MM.1S (cell line): ENCODE measurements at places on chromosomes 5 and 9.

DNA sequence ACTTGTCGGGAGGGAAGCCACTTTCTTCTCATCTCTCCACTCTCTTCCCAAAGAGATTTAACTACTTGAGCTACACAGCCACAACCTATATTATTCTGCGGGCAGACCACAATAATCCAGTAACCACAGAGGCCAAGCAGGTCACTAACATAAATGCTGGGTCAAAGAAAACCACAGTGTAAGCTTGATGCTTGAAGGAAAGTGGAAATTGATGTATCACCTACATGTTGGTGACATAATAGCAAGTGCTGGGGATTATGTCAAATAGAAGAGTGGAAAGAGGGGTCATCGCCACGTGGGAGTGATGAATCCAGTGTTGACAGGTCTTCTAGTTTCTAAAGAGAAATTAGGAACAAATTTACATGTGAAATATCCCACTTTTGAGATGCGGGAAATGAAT is 40.9 kb downstream of the RFK start:
- DNase-seq = no peak

- no peak for DNase-seq
Observed at GRCh38 chr5:145856285-145856818, 16.5 kb downstream of the GRXCR2 start.

DNA sequence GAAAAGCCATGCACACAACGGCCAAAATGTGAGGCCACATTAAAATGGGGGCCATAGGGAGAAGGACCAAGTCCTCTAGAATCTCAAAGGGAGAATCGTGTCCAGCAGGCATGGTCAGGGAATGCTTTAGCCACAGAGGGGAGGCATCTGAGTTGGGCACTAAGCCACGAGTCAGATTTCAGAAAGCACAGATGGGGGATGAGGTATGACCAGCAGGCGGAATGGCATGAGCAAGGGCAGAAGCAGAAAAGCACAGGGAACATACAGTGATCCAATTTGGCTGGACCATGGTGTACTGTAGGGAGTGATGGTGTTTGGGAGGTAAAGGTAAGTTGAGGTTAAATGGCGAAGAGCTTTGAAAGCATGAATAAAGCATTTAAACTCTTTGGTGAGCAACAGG is 214.6 kb downstream of the TLE1 start:
- no peak for DNase-seq

DNA sequence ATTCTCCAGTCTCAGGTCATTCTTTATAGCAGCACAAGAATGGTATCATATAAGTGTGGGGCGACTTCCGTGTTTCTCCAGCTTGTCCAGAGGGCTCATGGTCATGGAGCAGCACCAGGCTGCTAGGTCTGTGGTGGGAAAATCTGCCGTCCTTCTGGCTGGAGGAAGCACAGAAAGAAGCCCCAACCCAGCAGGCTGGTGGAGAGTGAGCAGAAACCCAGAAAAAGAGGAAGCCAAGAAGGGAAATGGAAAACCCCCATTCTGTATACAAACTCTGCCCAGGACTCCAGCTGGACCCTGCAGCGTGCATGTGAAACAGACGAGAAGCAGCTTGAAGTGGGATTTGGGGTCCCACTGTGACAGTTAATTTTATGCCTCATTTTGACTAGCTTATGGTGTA is 34.3 kb upstream of the OLFM1 start:
- DNase-seq = no peak

- no peak for DNase-seq
Observed at GRCh38 chr9:4192450-4192849, 107.4 kb downstream of the GLIS3 start.

DNA sequence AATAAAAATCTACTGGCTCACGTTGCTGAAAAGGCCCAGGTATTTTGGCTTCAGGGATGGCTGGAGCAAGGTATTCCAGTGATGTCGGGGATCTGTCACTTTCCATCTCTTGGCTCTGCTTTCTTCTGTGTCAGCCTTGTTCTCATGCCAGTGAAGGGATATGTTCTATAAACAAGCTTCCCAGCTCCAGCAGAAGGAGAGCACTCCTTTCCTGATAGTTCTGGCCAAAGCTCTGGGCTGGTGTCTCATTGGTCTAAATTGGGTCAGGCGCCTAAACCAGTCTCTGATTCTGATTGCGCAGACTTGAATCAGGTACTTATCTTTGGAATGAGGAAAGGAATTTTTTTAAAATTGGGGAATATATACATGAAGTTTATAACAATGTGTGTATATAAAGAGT is 5.1 kb downstream of the SNX30 start:
- no peak for DNase-seq

GRCh38 chr9:18976709-18977531 is 56.1 kb downstream of the SAXO1 start:
- DNase-seq = peak; percentile 11

GRCh38 chr9:117021906-117022305 is 334.8 kb downstream of the TRIM32 start:
- DNase-seq = no peak

GRCh38 chr9:107613321-107613720 is 123.8 kb upstream of the KLF4 start:
- no peak for DNase-seq

- DNase-seq = no peak
Observed at GRCh38 chr5:132099076-132099748, 25.6 kb downstream of the CSF2 start.

- no peak for DNase-seq
Observed at GRCh38 chr9:112241491-112241890, 66.4 kb upstream of the SUSD1 start.

DNA sequence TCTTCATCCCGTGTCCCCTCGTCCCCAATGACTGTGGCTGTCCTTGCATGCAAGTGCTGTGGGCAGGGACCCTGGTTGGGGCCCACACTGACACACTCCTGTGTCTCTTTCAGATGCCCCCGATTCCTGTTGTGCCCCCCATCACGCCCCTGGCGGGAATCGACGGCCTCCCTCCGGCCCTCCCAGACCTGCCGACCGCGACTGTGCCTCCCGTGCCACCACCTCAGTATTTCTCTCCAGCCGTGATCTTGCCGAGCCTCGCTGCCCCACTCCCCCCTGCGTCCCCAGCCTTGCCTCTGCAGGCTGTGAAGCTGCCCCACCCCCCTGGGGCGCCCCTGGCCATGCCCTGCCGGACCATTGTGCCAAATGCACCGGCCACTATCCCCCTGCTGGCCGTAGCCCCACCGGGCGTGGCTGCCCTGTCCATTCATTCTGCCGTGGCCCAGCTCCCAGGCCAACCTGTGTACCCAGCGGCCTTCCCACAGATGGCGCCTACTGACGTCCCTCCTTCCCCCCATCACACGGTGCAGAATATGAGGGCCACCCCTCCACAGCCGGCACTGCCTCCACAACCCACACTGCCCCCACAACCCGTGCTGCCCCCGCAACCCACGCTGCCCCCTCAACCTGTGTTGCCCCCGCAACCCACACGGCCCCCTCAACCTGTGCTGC is 75.0 kb downstream of the WNK2 start:
- DNase-seq = no peak

- no peak for DNase-seq
Observed at GRCh38 chr9:121038362-121038761, 11.7 kb downstream of the C5 start.
